ENCODE measurements at places on chromosomes 1 and 21. TPM values are rescaled to one million over a fixed set of nuclear protein-coding genes. Genes with fewer than 3 reads are reported as not detected.

Gene DNAI4
- total RNA-seq: 3.9 TPM

Gene PGLYRP4
- total RNA-seq: not detected

DNA sequence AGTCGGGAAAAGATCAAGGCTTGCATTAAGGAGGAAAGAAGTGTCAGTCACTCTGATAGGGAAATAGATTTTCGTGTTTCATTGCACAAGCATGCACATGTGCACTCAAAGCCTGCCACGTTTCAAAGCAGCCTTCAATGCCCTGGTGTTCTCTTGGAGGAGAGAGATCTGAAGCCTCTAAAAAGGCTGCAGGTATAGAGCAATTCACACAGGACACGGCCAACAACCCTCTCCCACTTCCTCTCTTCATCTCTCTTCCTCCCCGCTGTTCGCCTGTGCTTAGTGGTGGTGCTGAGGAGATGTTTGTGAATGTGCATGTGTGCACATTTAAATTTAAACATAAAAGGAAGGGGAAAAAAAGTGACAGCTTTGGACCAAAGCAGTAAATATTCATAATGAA, 117.7 kb downstream of the NUF2 start:
- no peak for DNase-seq

DNA sequence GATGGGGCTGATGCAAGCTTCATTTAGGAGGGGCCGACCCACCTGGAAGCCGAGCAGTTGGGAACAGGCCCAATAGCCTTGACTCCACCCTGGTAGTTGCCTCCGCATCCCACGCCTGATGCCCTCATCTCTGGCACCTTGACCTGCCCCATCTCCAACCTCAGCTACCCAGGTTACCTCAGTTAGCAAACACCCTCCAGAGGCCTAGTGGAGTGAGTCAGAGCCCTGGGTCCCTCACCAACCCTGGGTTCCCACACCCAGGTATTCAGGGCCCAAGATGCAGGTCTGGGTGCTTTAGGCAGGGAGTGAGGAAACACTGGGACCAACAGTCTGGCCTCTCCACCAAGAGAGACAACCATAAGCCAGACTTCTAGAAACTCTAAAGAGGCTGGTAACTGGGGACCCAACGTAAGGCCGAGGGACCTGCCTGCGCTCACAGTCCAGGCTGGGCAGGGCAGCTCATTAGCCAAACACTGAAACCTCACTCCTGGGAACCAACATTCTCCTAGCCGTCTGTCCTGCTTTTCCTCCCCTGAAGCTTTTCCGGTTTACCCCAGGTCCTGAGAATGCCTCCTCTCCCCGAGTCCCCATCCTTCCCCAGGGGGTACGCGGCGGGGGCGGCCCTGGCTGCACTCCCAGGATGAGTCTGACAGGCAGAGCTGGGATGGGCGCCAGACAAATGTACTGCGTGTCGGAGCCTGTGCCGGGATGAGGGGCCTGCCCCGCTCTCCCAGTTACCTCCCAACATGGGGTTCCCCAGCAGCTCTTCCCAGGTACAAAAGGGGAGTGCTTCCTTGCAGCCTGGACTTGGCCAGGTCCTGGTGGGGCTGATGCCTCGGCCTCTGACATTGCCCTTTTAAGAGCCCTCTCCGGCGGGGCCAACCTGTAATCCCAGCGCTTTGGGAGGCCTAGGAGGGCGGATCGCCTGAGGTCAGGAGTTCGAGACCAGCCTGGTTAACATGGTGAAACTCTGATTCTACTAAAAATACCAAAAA, 8.9 kb upstream of the CELSR2 start:
- no peak for DNase-seq

Gene PTPN7
- 0.76 TPM for total RNA-seq

- DNase-seq: no peak
These were observed 21.6 kb upstream of the MAN1C1 start for GRCh38 chr1:25594971-25595370.

- DNase-seq: no peak
These were observed 69.6 kb upstream of the KRTAP19-8 start for GRCh38 chr21:31107871-31108270.

- no peak for DNase-seq
These were observed 40.1 kb downstream of the SLC35F3 start for GRCh38 chr1:233944601-233945000.

- no peak for DNase-seq
These were observed 24.2 kb upstream of the CD34 start for GRCh38 chr1:207935166-207935583.

DNA sequence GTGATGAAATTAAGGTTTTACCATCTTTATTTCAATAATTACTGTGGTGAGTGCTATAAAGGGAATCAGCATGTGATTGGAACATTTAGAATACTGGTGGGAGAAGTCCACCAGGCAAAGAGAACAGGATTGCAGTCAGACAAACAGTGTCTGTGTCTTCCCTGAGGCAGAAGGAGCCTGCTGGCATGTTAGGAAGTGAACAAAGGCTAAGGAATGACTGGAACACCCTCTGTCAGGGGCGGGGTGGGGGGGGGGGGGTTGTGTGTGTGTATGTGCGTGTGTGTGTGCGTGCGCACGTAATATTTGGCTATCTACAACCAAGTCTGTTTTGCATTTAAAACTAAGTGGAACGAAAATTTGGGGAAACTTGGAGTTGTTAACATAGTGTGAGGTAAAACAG, 30.2 kb downstream of the SRRM1 start:
- no peak for DNase-seq

Gene CLCA1
- 0.12 TPM for total RNA-seq

DNA sequence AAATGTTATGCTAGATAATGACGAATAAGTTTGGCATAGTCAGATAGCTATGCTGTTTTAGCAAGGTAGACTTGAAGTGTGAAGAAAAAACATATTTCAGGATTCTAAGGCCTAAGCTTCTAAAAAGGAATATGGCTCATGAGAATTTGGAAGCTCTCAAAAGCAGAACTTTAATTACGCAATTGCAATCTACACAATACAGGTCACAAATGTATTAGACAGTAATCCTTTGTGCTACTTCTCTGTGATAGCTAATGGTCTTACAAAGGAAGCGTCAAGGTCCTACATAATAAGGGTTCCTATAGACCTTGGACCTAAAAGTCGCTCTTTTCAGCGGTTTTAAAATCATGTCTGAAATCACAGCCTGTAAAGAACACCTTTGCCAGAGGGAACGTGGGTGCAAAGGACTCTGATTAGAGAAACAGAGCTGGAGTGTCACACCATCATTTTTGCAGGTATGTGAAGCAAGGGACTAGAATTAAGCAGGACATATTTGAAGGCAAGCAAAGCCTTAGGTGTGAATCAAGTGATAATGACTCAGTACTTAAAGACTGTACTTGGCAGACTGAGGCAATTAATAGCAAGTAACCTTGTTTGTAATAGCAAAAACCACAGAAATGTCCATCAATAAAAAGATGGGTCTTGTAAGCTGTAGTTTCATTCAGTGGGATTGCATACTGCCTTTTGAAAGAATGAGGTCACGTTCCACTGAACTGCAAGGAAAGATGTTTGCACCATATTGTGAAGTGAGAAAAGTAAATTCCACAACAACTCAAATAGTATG, 420.2 kb downstream of the KCTD3 start:
- DNase-seq: no peak

GRCh38 chr1:118100686-118101514, 84.1 kb downstream of the SPAG17 start:
- DNase-seq: no peak

DNA sequence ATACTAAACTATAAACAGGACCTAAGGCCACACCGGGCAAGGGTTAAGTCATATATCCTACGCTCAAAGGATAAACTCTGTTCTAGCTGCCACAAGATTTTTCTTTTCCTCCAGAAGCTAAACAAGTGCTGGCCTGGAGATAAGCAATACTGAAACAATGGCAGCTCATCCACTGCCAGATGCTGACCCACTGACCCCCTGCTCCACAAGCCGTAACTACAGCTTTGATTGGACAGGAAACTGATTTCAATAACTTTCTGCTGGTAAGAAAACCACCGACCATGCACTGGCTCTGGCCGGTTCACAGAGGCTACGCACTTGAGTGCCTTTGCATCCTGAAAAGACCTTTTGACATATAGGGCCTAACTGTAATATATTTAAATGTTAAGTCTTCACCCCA, 51.3 kb upstream of the PLA2G2C start:
- DNase-seq: no peak

GRCh38 chr1:228101994-228102790, 933 bp downstream of the C1orf35 start:
- no peak for DNase-seq

Data from HCT116 (cell line).